ENCODE measurements at places on chromosomes 12 and 14. TPM values are rescaled to one million over a fixed set of nuclear protein-coding genes. Genes with fewer than 3 reads are reported as not detected.

DNA sequence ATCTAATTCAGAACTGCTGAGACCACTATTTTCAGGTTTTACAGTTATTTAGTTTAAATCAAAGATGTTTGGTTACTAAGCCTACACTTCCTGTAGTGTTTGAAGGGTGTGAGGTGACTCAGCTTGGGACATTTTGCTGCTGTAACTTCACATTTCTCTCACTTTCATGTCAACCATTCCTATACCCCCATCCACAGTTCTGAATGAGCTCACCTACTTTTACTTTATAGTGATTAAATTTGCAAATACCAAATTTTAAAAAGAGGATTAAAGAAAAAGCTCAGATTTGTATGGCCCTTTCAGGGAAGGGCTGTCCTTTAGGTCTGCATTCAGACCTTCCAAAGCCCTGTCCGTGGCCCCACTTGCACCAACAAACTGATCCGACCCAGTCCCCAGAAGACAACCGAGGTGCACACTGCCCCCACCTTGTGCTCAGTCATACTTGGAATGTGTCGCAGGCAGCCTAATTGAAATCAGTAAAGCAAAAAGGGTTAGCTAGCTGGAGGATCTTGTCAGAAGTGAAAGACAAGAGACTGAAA, 174.4 kb downstream of the MON2 start:
- peak; percentile 15 for DNase-seq

GRCh38 chr14:84927096-84927827, 602.7 kb upstream of the FLRT2 start:
- DNase-seq = no peak

Gene PARP11
- total RNA-seq = 3.0 TPM

- no peak for DNase-seq
Observed at GRCh38 chr12:15846887-15847286, 35.3 kb upstream of the STRAP start.

Gene PLBD1
- 0.40 TPM for total RNA-seq

- no peak for DNase-seq
Observed at GRCh38 chr14:23436327-23437132, 1.1 kb upstream of the MYH7 start.

DNA sequence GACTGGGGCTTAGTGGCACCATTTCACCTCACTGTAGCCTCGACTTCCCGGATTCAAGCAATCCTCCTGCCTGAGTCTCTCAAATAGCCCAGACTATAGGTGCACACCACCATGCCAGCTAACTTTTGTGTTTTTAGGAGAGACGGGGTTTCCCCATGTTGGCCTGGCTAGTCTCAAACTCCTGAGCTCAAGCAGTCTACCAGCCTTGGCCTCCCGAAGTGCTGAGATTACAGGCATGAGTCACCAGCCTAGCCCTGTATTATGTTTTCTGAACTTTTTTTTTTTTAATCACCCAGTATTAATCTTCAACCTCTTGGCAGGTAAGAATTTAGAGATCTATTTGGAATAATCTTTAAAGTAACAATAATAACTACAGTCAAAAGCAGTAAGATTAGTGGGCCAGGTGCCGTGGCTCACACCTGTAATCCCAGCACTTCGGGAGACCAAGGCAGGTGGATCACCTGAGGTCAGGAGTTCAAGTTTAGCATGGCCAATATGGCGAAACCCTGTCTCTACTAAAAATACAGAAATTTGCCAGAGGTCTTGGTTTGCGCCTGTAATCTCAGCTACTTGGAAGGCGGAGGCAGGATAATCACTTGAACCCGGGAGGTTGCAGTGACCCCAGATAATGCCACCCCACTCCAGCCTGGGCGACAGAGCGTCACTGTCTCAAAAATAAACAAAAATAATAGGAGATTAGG, 8.6 kb downstream of the NANOG start:
- no peak for DNase-seq

Gene HHIPL1
- total RNA-seq = 2.2 TPM
